Heart left ventricle (tissue), 16 donors: ENCODE measurements at places on chromosomes 6 and 20. TPM values are rescaled to one million over a fixed set of nuclear protein-coding genes. Genes with fewer than 3 reads are reported as not detected.

- DNase-seq = no peak
Measured at GRCh38 chr6:145694083-145694737, 41.1 kb downstream of the EPM2A start.

DNA sequence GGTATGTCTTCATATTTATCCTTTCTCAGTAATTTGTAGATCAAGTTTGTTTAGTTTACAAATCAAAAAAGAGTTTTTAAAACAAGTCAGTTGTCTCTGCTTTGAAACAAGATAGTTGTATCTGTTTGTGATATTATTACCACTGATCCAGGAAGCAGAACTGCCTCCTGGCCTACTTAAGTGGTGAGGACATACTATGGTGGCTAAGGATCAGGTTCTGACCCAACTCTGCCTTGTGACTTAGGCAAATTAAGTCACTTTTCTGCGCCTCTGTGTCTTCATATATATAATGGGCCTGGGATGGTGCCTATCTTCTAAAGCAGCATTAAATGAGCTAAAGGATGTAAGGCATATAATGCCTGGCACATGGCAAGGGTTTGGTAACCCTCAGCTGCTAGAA lies 8.7 kb downstream of the ANKS1A start:
- DNase-seq = no peak

DNA sequence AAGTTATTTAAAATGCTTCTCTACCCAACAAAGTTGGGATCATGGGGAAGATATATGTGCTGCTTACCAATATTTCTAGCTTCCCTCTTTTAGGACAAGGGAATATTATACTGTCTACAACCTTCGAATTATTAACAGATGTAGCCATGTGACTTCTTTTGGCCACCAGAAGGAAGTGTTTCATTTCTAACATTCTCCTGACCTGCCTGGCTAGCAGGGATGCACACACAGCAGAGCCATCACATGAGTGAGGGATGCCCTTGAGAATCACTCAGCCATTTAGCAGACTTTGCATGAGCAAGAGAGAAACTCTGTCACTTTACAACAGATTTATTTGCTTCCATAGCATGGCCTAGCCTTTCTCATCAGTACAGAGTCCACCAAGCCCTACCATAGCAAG lies 230.7 kb upstream of the MARCKS start:
- no peak for DNase-seq

MAP1LC3A gene
- total RNA-seq = 62.3 TPM

GRCh38 chr6:107545763-107546162 lies 55.8 kb downstream of the SOBP start:
- DNase-seq = no peak

GRCh38 chr6:9948678-9949077 lies 466.2 kb downstream of the TFAP2A start:
- no peak for DNase-seq

DNA sequence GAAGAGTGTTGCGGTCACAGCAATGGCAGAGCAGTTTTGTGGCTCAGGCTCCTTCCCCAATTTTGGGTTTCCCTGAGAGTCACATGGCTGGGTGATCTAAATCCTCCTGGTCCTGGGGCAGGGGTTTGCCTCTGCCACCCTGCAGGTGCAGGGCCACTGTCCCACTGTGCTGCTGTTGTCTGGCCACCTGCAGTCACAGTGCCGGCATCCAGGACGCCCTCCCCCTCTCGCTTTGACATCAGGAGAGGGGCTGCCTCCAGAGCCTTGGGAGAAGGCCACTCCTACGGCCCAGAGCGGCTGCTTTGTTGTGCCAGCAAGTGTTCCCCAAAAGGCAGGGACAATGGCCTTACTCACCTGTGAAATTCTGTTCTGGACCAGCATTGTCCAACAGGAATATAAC lies 449.0 kb downstream of the QKI start:
- no peak for DNase-seq

CST2 gene
- 0.37 TPM for total RNA-seq

LIN28B gene
- not detected for total RNA-seq

GRCh38 chr6:71665931-71666330 lies 220.4 kb upstream of the RIMS1 start:
- no peak for DNase-seq

DNA sequence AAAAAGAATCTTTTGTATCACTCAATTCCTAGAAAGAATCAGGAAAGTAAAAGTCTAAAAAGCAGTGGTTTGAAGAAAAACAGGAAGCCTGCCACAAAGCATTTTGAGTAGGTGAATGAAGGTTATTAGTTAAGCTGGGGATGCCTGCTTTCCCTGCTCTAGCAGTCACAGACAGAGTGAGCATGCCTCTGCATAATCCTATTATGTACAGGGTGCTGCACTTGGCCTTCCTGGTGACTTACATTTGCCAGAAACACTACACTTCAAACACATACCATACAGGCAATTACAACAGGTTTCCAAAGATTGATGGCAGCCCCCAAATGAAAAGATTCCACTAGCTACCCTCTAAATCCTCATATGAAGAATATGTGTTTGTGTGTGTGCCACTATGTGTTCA lies 130.8 kb downstream of the TPBG start:
- DNase-seq = no peak

- no peak for DNase-seq
Measured at GRCh38 chr6:44143731-44144130, 14.9 kb upstream of the CAPN11 start.
